ENCODE measurements at places on chromosomes 7 and 10. TPM values are rescaled to one million over a fixed set of nuclear protein-coding genes. Genes with fewer than 3 reads are reported as not detected.

The TLX1 gene
- total RNA-seq, result not detected

The C10orf62 gene
- not detected for total RNA-seq

The GPER1 gene
- 1.2 TPM for total RNA-seq

The LRWD1 gene
- 31.8 TPM for total RNA-seq

The CDHR3 gene
- 1.4 TPM for total RNA-seq

The MOGAT3 gene
- not detected for total RNA-seq

The LRRN3 gene
- 2.4 TPM for total RNA-seq

The FAM237B gene
- not detected for total RNA-seq

The CALHM1 gene
- 0.06 TPM for total RNA-seq
